Endothelial cell (in vitro differentiated cells): ENCODE measurements at places on chromosomes 16 and 17.
A peak's percentile ranks its signal among the peaks of the same experiment; 100 is the strongest.

DNA sequence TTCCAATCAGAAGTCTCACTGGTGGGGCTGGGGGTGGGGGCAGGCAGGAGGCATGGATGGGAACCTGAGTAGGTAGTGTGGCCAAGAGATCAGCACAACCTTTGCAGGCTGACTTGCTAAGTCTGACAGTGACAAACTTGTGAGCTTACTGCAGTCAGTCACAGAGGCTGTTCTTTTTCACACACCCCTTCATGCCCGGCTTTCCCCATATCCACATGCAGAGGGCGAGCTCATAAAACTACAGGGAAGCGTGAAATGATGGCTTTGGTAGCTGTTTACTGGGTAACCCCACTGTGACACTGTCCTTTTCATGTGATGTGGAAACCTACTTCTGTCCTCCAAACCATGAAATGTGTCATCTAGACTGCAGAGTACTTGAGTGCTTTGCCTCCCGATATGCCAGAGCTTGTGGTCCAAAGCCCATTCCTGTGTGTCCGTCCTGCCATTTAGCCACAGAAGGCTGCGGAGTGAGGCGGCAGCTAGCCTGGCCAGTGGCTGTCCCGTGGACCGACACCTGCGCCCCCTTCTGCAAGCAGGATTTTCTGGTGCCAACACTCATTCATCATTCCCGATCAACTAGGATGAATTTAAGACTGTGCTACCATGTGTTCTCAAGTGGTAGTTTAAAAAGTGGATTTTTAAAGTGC, 9.8 kb downstream of the GEMIN4 start:
- DNase-seq, result no peak

DNA sequence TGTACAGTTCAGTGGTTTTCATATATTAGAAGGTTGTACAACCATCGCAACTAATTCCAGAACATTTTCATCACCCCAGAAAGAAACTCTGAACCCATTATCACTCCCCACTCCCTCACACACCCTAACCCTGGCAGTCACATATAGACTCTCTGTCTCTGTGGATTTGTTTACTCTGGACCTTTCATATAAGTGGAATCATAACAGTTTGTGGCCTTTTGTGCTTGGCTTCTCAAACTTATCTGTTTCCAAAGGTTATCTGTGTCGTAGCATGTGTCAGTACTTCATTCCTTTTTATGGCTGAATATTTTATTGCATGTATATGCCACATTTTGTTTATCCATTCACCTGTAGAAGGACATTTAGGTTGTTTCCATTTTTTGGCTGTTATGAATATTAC, 12.4 kb downstream of the TENT4B start:
- DNase-seq, result no peak

- DNase-seq, result peak; percentile 42
Measured at GRCh38 chr16:85752511-85753420, 1.9 kb upstream of the C16orf74 start.

GRCh38 chr16:53094013-53094630, 39.3 kb downstream of the CHD9 start:
- DNase-seq, result peak; percentile 37

DNA sequence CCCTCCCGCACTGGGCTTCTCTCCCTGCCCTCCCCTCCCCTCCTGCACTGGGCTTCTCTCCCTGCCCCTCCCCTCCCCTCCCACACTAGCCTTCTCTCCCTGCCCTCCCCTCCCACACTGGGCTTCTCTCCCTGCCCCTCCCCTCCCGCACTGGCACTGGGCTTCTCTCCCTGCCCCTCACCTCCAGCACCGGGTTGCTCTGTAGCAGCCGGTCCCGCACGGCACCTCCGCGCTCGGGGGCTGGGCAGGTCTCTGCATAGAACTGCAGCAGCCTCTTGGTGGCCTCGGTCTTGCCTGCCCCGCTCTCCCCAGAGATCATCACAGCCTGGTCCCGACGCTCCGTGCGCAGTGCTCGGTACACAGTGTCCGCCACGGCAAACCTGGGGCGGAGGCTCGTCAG, 9.8 kb downstream of the MYO1C start:
- DNase-seq, result no peak

GRCh38 chr16:13298666-13299065, 397.3 kb downstream of the SHISA9 start:
- no peak for DNase-seq

GRCh38 chr17:41082626-41083025, 1.3 kb upstream of the KRTAP4-7 start:
- no peak for DNase-seq

DNA sequence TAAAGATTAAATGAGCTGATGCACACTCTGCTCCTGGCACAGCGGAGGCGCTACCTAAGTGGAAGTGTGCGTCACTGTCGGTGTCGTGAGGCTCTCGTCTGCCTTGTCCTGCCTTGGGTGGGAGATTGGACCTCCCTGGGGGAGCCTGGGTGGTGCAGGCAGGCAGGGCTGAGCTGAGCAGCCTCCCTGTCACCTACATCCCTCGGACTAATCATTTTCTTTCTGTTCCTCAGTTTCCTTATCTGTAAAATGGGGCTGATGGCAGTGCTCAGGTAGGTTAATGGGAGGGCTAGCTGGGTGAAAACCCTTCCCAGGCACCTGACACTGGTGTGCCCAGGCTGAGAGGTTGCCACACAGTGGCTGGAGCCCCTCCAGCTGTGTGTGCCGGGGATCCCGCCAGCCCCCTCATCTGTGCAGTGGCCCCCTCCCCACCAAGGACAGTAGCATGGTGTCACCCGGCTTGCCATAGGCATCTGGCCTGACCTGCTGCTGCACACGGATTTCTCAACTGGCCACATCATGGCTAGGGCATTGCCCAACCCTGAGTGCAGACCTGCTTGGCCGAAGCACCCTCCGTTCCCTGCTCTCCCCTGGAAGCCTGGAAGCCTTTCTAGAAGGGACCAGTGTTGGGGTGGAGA, 4.3 kb downstream of the ADCY7 start:
- DNase-seq, result no peak

- no peak for DNase-seq
Measured at GRCh38 chr16:28126684-28127620, 63.4 kb upstream of the GSG1L start.

GRCh38 chr16:30352488-30353401, 2.4 kb downstream of the CD2BP2 start:
- no peak for DNase-seq

DNA sequence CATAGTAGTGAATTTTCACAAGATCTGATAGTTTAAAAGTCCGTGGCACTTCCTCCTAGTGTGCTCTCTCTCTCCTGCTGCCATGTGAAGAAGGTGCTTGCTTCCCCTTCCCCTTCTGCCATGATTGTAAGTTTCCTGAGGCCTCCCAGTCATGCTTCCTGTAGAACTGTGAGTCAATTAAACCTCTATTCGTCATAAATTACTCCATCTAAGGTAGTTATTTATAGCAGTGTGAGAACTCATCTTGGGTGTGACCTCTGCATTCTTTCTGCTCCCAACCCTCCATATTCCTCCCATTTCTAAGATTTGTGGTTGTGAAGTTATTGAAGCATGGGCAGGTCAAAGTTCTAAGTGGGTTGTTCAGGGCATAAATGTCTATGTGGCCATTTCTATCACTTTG, 62.1 kb upstream of the ADAMTS18 start:
- DNase-seq, result no peak

- DNase-seq, result no peak
Measured at GRCh38 chr16:3738128-3738527, 20.8 kb upstream of the TRAP1 start.

- no peak for DNase-seq
Measured at GRCh38 chr16:27199736-27200135, 3.6 kb upstream of the KDM8 start.

DNA sequence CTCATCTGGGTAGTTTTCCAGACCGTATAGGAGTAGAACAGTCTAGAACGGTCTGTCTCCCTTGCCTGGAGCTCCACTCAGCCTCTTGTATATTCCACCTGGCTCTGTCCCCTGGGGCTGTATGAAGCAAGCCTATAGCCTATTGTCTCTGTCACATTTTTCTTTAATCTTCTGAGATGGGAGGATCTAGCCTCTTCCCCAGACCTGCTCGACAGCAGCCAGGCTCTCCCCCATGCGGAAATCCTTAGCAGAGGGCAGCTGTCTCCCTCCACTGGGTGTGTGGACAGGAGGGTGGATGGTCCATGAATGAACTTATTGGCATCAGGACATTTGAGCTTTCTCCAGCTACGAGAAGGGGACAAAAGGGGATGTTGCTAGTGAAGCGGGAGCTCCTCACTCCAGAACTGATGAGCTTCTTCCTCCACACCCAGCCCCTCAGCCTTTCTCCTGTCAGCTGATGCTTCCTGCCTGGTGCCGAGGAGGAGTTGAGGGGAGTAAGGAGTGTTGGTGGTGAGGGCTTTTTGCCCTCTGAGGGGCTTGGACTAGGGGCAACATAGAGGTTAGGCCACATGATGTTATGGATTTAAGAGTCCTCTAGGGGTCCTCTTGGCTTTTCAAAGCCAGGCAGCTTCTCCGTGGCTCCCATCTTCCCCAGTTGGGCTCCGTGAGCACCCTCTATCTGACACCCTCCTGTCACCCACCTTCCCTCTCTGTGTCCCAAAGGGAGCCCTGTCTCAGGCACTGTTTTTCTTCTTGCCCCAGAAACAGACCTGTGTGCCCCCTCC, 28.0 kb downstream of the ARHGAP23 start:
- no peak for DNase-seq

DNA sequence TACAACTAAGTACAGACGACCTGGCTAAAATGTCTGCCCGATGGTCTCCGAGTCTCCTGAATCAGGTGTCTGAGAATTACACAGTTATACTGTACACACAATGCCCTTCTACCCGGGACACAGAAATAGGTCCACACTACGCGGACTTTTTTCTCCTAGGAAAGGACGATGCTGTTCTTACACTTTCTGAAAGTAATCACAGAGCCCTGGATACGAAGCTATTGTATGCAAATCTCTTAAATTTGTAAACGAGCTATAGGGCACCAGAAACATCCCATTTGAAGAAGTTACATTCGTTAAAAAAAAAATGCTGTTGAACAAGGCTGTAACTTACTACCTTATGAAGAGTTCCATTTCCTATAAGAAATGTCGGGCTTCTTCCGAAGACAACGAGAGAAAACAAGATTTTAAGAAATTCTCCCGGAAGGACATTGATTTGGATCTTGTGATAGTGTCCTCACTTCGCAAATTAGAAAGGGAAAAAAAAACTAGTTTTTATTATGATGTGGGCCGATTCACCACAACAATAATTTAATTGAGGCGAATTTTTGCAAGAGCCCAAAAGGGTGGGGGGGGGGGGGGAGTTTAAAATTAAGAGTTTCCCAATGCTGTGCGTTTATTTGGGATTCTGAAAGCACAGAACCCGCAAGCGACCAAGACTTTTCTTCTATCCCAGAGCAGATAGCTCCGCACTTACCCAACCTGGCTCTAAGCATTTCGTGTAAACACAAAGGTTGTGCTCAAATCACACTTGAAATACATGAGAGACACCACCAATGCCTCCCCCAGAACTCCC, 1.5 kb upstream of the SOX9 start:
- DNase-seq, result no peak

GRCh38 chr17:9200699-9201359, 179.5 kb downstream of the NTN1 start:
- no peak for DNase-seq

DNA sequence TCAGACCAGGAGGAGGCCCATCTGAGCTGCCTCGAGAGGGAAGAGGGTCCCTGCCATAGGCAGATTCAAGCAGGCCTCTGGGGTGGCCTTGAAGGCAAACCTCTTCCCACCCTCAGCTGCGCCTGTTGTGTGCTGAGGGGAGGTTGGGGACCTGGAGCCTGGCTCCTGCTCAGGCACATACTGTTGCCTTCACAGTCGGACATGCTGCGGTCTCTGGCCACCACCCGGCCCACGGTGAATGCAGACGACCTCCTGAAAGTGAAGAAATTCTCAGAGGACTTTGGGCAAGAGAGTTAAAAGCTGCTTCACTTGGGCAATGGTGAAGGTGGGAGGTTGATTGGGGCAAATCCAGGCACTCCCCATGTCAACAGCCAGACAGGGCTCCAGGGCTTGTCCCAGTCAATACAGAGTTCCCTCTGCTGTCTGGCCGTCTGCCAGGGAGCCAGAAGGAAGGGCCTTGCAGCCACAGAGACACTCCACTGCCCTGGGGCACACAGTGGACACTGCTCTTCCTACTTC, 6.3 kb downstream of the PDF start:
- no peak for DNase-seq

- no peak for DNase-seq
Measured at GRCh38 chr16:24203675-24204074, 52.5 kb upstream of the CACNG3 start.

DNA sequence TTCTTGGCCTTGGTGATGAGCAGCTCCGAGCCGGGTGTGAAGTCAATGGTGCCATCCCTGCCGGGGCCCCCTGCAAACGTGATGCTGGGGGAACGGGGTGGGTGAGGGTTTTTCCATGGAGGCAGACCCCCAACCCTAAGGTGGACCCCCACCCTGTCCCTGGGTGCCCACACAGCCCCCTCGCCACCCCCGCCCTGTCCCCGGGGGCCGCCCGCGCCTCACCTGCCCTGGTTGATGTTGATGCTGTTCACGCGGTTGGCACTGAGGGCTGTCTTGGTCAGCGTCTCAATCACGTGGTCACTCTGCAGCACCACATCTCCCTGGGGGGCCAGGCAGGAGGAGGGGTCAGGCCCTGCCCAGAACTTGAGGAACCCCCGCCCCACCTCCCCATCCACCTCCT, 11.2 kb upstream of the CRK start:
- DNase-seq, result no peak

- DNase-seq, result no peak
Measured at GRCh38 chr17:2023256-2023655, 1.9 kb downstream of the RTN4RL1 start.

GRCh38 chr17:47694581-47695428, 844 bp downstream of the TBKBP1 start:
- peak; percentile 37 for DNase-seq

GRCh38 chr17:43384476-43384862, 14.3 kb upstream of the ARL4D start:
- DNase-seq, result no peak

DNA sequence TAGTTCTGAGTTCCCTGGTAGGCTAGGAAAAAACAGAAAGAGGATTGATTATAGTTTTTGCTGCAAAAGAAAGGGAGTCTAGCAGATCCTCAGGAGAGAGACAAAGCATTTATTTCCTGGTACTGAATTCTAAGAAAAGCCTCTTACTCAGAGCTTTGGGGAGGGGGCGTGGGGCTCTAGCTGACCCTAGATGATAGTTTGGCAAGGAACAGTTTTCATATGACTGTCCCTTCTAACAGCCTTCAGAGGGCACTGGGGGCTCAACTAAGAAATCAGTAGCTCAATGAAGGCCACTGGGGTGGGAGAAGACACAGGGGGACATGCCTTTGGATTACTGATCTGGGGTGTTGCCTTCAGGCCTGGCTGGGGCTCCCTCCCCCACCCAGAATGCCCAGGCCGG, 4.0 kb downstream of the CA7 start:
- DNase-seq, result no peak

DNA sequence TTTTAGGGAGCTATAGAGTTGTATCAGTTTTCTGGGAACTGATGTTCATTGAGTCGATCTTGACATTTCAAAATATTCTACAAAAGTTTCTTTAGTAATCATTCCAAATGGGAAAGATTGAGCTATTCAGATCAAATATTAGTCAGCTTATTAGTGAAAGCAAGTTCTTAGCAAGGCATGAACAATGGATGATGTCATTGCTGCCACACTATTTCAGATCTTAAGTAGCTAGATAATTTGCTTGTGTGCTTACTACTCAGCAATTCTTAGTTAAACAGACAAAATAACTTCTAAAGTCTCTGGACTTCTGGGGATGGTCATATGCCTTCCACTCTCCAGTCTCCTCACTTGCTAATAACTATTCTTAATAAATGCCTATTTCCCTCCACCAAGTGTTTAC, 69.0 kb upstream of the CDH8 start:
- DNase-seq, result no peak

- no peak for DNase-seq
Measured at GRCh38 chr17:15963670-15964110, 18.8 kb downstream of the ADORA2B start.
